ENCODE measurements at places on chromosomes 11 and 22.

DNA sequence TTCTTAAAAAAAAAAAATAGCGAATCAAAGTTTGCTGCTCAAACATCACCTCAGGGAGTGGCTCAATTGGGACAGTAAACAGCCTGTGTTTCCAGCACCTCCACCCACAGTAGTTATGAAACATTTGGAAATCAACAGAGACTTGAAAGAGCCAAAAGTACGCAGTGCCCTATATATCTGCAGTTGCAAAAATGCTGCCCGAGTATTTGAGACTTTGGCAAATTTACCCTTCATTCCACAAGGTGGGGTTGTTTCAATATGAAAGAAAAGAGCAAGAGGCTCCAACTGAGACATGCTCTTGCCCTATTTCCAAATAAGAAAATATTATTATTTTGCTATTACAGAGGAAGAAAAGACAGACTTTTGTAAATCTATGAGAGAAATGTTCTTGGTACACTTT, 851.1 kb upstream of the RAG2 start:
- DNase-seq: peak; percentile 66

- peak; percentile 53 for DNase-seq
Observed at GRCh38 chr22:30309951-30310741, 16.6 kb downstream of the TBC1D10A start.

DNA sequence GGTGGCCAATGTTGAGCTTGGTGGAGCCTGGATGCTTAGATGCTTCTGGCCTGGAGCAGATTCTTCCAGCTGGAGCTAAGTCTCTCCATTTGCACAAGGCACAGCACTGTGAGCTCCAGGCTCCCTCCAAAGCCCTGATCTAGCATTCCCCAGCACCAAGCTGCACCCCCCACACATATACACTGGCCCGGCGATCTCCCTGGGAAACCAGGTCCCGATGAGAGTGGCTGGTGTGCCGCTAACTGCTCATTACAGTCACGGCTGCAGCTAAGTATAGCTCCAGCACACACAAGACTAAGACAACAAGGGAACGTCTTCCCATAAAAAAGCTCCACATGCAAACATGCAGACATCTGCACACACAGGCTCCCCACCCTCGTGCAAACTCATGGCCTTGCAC, 17.6 kb downstream of the KCNC1 start:
- no peak for DNase-seq

DNA sequence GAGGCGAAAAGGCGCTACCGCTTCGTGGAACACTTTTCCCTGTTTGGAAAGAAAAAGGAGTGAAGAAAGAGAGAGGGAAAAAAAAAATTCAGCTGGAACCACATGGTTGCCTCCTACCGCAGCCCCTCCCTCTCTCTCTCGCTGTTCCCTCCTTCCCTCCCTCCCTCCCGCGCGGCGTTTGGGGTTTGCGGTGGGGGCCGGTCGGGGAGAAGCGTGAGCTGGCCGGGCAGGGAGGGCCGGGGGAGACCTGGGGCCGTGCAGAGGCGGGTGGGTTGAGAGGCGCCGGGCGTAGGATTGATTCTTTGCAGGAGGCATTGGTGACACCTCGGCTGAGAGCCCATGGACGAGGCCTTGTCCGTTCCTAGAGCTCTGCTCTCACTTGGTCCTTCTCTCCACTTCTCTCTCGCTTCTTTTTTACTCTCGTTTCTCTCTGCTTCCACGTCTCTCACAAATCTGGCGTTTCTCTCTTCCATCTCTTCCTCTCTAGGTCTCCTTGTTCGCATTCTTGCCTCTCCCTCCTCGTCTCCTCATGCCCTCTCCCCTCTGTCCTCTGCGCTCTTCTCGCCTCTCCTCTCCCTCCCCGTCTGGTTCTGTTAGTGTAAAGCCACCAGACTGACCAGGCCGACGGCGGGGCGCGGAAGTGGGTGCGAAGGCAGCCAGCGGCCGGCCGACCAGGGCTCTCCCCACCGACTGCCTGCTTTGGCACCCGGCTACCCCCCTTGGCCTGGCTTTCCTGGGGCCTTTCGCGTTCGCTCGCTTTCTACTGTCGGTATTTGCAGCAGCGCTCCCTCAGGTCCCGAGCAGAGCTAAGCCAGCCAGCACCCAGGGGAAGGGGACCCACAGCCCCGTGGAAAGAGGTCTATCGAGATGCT, at the start of gene CLMP:
Gene CLMP (minus strand): TSS at position 61 of the 872 bp plus-strand sequence. CDS start 308 bp downstream, outside the sequence.
- DNase-seq: peak; percentile 78

DNA sequence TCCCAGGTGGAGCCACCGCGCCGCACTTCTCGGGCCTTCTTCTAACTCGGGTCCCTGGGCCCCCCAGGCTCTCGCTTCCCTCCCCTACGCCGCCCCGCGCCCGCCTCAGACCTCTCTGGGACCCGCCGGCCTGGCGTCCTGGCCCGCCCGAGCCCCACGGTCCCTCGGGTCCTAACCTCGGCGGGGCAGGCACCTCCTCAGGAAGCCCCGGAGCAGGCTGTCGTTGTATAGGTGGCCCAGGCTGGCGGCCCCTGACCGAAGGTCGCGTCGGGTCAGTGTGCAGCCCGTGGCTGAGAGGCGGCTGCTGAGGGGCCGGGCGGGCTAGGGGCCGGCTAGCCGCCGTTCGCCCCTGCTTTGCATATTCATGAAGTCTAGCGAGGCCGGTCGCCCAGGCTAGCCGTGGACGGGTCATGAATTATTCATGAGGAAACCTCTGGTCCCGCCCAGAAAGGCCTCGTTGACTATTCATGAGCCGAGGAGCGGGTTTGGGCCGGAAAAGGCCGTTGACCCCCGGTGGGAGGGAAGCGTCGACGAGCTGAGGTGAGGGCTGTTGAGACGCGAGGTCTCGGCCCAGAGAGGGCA, at the start of gene HORMAD2:
Gene HORMAD2 (plus strand): TSS at position 513 of the 582 bp plus-strand sequence. CDS start 13,489 bp downstream, outside the sequence.
- DNase-seq: no peak

DNA sequence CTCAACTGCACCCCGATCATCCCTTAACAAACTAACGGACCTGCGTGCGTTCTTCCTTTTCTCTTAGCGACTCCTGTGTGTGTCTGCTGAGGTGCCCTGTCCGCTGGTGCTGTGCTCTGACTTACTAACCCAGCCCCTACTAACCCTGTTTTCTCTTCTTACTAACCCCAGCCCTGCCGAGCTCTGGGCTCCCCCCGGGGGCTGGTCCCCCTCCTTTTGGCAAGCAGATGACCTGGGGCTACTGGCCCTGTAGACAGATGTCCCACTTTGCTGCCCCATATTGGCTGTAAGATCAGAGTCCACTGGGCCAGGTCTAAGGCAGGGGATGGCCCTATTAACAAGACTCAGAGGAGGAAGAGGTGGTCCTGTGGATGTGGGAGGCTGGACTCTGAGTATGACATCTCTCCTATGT, 14.7 kb downstream of the MIAT start:
- DNase-seq: no peak

DNA sequence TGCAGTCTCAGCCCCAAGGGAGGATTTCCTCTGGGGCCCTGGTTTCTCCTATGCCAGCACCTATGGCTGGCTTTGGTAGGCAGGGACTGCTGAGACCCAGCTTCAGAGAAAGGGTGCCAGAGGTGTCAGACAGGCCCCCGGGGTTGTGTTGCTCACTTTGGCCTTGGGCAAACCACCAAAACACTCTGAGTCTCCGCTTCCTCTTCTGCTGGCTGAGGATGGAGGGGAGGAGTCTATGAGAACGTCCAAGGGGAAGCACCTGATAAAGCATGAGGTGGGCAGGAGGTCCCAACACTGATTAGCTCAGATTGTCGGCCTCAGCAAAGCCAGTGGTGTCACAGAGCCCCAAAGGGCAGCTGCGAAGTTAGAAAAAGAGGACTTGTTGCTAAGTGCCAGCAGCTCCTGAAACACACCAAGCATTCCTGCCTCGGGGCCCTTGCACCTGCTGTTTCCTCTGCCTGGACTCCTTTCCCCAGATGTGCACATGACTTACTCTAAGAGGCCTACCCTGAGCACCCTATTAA, 10.5 kb downstream of the SMTNL1 start:
- no peak for DNase-seq

DNA sequence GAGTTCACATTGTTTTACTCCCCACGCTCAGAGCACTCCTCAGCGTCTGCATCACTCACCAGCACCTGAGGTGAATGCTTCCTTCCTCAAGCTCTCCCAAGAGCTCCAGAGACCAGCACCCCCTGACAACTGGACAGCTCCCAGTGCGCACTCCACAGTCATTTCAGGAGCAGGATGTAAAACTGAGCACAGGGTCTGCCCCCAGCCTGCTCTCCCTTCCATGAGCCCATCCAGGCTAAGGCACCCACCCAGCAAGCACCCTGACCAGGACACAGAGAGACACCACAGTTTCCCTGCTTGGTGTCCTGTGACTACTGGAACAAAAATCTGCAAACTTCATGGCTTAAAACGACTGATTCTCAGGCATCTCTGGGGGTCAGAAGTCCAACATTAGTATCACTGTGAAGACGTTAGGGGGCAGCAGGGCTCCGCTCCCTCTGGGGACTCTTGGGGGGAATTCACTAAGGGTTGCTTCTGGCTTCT, 3.3 kb downstream of the SCGB1D2 start:
- peak; percentile 31 for DNase-seq

GRCh38 chr11:100602716-100603115, 84.4 kb upstream of the ARHGAP42 start:
- peak; percentile 39 for DNase-seq

DNA sequence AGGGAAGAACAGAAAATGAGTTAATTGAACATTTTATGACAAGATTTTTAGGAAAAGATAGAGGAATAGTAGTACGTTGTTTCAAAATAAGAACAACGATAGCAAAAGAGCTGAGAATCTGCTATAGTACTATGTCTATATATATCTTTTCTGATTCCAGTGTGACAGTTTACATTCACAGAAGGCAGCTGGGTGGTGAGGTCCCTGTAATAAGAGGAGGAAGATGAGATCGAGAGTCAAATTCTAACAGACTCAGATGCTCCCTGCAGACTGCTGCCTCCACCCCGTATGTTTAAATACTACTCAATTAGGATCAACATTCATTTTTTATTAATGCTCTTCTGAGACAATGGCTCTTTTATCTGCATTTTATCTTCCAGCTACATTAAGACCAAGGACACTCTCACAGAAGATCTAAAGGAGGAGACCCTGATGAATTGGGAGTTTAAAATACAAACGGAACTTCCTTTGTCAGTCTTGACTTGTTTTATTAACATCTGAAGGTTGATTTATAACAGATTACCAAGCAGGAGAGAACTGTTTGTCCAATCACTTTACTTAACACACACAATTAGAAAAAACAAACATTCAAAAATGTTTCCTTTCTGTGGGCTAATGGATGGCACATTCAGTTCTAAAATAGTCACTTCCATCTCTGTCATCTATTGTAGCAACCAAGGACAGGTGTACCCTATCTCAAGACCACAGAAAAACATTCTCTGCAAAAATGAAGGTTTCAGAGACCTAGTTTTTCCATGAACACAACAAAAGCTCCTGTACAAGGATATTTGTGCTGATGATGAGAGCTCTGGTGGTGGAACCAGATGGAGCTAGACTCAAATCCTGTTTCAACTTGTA, 240.2 kb downstream of the CADM1 start:
- DNase-seq: no peak

DNA sequence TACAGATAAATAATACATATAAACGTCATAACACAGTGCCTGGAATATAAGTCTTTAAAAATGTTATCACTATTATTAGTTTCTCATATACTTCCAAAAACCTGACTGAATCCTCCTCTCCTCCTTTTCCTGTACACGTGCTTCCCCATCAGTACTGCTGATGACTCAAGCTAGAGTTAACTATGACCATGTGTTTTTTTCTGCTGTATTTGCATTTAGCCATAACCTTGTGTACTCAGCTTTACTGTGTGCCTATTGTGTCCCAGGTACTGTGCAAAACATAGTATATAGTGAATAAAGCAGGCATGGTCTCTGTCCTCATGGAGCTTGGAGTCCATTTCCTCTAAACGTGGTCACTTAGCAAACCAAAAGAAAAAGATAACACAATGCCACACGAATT, 56.5 kb upstream of the ARHGAP32 start:
- DNase-seq: peak; percentile 78

DNA sequence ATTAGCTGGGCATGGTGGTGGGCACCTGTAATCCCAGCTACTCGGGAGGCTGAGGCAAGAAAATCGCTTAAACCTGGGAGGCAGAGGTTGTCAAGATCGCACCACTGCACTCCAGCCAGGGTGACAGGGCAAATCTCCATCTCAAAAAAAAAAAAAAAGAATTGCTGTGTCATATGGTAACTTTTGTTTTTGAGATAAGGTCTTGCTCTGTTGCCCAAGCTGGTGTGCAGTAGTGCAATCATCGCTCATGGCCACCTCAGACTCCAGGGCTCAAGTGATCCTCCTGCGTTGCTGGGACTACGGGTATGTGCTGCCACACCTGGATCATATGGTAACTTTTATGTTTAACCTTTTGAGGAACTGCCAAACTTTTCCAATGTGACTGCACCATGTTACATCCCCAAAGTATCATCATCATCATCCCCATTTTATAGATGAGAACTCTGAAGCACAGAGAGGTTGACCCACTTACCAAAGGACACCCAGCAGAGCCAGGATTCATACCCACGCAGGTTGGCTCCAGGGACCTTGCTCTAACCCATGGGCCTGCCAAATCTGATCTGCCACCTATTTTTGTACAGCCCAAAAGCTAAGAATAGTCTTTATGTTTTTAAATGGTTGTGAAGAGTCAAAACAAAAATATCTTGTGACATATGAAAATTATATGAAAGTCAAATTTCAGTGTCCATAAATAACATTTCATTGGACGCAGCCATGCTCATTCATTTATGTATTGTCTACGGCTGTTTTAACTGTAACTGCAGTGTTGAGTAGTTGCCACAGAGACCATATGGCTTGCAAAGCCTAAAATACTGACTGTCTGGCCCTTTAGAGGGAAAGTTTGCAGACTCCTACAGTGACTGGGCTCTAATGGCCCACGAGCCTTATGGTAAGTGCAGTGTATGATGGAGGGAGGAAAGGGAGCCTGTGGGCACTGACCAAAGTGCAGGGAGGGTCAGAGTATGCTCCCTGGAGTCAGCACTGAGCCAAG, 45.3 kb downstream of the GDPD5 start:
- DNase-seq: no peak

DNA sequence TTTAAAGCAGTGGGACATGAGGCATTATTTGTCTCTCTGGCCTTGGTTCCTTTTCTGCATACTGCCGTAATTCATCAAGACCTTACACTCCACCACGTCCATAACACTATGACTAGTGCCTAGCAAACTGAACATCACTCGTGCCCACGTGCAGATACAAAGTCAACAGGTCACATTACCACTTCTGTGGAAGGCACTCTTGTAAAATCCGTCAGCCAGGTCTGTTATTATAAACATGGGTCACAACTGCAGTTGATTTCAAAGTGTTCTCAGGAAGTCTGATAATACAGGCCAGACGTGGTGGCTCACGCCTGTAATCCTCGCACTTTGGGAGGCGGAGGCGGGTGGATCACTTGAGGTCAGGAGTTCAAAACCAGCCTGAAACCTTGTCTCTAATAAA, 14.1 kb downstream of the VSIG10L2 start:
- no peak for DNase-seq

- DNase-seq: peak; percentile 69
Observed at GRCh38 chr11:127003260-127003981, 2.9 kb upstream of the KIRREL3 start.

DNA sequence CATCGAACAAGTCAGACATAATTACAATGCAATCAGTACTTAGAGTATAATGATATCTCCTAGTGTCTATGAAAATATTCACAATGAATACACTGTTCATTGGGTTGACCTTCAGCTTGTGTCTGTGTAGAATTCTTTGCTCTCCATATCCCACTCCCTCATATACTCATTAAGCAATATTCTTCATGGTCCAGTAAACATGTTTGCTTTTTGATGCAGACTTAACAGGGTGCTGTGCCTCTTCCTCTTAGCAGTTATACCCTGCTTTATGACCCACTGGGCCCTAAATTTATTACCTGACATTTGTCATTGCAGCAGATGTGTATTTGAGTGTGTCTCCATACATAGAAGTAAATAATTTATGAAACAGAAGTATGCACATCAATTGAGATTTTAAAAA, 352.5 kb upstream of the CCDC179 start:
- DNase-seq: no peak
